NCI-H1930 (cell line): ENCODE measurements at places on chromosomes 5 and 9.

DNA sequence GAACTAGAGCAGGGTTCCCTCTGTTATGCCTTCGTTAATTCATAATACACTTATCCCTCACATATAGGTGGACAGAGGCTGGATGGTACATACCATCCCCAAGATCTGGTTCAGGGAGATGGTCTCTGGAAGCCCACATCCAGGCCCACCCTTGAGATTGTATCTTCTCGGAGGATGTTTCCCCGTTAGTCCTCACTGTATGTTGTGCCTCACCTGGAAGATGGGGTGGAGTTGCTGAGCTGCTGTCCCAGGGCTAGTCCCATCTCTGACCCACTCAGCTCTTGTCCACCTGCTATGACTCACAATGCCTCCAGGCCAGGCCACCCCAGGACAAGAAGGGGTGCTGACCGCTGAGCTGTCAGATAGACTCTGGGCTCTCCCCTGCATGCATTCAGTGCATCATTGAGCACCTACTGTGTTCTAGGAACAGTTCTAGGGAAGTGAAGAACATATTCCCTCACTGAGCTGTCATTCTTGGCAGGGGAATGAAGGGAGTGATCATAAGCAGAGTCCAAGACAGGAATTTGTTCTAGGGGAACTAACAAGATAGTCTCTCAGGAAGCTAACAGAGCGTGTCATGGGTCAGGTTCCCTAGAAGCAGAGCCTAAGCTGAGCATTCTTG is at the start of gene CBY3:
CBY3 (minus strand) TSS at position 255 of the 622 bp plus-strand sequence; CDS start at position 139, 116 bp downstream.
- DNase-seq = no peak

- no peak for DNase-seq
Measured at GRCh38 chr5:171956887-171957495, 49.4 kb downstream of the FBXW11 start.

- DNase-seq = no peak
Measured at GRCh38 chr5:100792781-100793180, 110.3 kb downstream of the ST8SIA4 start.

- DNase-seq = no peak
Measured at GRCh38 chr5:174097486-174098185, 52.1 kb downstream of the NSG2 start.

DNA sequence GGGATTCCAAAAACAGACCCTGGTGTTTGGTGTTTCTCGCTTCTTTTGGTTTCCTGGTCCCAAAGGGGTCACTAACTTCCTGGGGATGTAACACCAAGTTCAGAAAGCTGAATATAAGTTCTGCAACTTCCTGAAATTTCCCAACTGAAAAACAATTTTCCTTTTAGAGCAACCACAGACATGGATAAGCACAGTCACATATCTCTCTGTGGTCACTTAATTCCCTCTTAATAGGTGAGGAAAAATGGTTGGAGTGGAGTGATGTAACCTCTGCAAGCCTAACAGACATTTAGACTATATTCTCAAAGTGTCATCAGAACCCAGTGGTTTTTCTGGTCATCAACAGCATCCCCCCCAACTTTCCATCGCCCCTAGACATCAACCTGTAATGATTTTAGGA is 135.3 kb downstream of the PRELID2 start:
- no peak for DNase-seq

- DNase-seq = no peak
Measured at GRCh38 chr9:92764381-92764987, at the start of gene BICD2. BICD2 (minus strand) TSS chr9:92764833; CDS start chr9:92764744, 89 bp downstream.
